ENCODE measurements at places on chromosomes 11 and 22. TPM values are rescaled to one million over a fixed set of nuclear protein-coding genes. Genes with fewer than 3 reads are reported as not detected.

TMEM134 gene
- 9.5 TPM for total RNA-seq

ZNRF3 gene
- 12.7 TPM for total RNA-seq

HSD17B12 gene
- 115 TPM for total RNA-seq

KDM2A gene
- total RNA-seq, result 52.4 TPM

GSTT2B gene
- 4.6 TPM for total RNA-seq

TTC28 gene
- 33.7 TPM for total RNA-seq

C11orf21 gene
- total RNA-seq, result 0.23 TPM

IFITM10 gene
- 2.8 TPM for total RNA-seq

GTSE1 gene
- 3.0 TPM for total RNA-seq

ACR gene
- total RNA-seq, result not detected

DAGLA gene
- 11.3 TPM for total RNA-seq

ATXN10 gene
- total RNA-seq, result 292 TPM

MS4A6E gene
- not detected for total RNA-seq

OR51B4 gene
- total RNA-seq, result not detected

PHF21B gene
- 8.8 TPM for total RNA-seq

TSKU gene
- total RNA-seq, result 4.6 TPM

AMOTL1 gene
- total RNA-seq, result 39.0 TPM

OR52H1 gene
- total RNA-seq, result 0.69 TPM

SLC17A6 gene
- total RNA-seq, result 134 TPM

OR5B21 gene
- not detected for total RNA-seq

DCDC1 gene
- 11.1 TPM for total RNA-seq

GRIA4 gene
- total RNA-seq, result 143 TPM

DLG2 gene
- 158 TPM for total RNA-seq
